A172 (cell line): ENCODE measurements at places on chromosomes 5 and 9. TPM values are rescaled to one million over a fixed set of nuclear protein-coding genes. Genes with fewer than 3 reads are reported as not detected.

DNA sequence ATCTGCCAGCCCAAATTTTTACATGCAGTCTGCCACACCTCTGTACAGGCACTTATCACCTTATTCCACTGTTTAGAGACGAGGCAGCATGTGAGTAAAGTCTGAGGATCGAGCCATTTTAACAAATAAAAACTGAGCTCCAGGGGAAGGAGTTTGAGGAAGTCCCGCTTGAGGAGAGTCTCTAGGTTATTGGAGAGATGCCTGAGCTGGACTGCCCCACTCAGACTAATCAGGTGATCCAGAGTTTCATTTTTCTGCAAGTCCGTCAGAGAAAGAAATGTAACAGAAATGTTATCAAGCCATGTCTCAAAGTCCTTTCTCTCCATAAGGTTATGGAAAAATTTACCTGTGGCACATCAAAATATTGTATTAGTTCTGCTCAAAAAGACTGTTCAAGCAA, 5.3 kb downstream of the FBXW2 start:
- DNase-seq, result no peak

Gene SSNA1
- total RNA-seq, result 257 and 270 TPM in 2 replicates

Gene C5orf52
- not detected in 2 replicates for total RNA-seq

Gene SEMA6A
- total RNA-seq, result 0.57 and 1.5 TPM in 2 replicates

Gene IFNA13
- total RNA-seq, result not detected in 2 replicates

GRCh38 chr9:131503626-131504465, 1.1 kb downstream of the POMT1 start:
- peak; percentile 19 for DNase-seq

Gene ENG
- total RNA-seq, result 35.4 and 49.5 TPM in 2 replicates

DNA sequence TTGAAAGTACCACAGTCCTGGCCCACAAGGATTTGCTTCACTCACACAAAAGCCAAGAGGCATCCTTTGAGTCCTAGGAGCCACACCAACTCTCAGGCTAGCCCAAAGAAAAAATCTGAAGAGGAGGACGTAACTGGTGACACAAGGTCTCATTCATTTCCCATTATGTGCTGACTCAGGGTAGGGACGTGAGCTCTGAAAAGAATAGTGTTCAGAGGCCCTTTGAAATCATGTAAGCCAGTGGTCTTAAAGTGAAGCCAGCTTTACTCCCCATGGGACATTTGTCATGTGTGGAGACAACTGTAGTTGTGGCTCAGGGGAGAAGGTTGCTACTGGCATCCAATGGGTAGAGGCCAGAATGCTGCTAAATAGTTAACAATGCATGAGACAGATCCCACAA, 332.4 kb downstream of the KCTD16 start:
- DNase-seq, result no peak

- no peak for DNase-seq
Observed at GRCh38 chr5:150068472-150068871, 17.9 kb downstream of the CSF1R start.

GRCh38 chr5:81425569-81425968, 31.6 kb upstream of the ACOT12 start:
- DNase-seq, result peak; percentile 45

DNA sequence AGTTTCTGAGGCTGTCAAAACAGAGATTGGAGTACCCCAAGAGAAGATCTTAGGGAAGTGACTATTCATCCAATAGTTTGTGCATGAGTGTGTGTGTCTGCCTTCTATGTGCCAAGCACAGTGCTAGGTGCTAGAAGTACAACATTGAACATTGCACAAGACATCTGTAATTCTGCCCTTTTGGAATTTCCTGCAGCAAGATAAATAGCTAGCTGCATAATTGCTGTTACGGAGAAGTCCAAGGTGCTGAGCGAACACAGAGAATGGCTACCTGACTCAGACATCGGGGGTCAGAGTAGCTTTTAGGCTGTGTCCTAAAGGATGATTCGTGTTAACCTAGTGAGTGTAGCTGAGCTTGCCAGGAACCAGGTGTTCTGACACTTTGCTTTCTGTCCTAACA, 44.8 kb downstream of the PAPPA start:
- DNase-seq, result no peak

Gene PCDHB3
- 19.9 and 22.0 TPM in 2 replicates for total RNA-seq

GRCh38 chr9:117403403-117403811, 11.4 kb downstream of the ASTN2 start:
- DNase-seq, result no peak

Gene FOXD1
- total RNA-seq, result 12.9 and 24.6 TPM in 2 replicates

GRCh38 chr9:124239249-124240073, 18.3 kb upstream of the NEK6 start:
- DNase-seq, result no peak

GRCh38 chr5:141514330-141515133, 25.7 kb downstream of the PCDHGC5 start:
- peak; percentile 50 for DNase-seq

DNA sequence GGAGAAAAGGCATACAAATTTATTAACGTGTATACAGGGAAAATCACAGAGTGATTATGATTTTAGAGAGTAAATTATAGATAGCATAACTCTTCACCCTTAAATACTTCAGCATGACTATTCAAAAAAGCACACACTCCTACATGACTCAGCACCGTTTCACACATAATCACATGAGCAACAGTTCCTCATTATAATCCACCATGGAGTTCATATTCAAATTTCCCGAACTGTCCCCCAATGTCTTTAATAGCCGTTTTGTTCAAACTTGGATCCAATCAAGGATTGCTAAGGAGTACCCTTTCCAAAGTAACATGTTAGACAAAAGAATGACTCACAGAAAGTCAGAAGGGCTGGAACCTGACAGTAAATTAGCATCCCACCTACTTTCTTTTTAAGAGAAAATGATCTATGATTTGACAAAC, 32.1 kb downstream of the RAPGEF1 start:
- peak; percentile 52 for DNase-seq

- DNase-seq, result no peak
Observed at GRCh38 chr9:76101075-76101474, 210.6 kb downstream of the PCSK5 start.

Gene CCDC69
- 3.3 and 3.7 TPM in 2 replicates for total RNA-seq

Gene ISL1
- not detected in 2 replicates for total RNA-seq

DNA sequence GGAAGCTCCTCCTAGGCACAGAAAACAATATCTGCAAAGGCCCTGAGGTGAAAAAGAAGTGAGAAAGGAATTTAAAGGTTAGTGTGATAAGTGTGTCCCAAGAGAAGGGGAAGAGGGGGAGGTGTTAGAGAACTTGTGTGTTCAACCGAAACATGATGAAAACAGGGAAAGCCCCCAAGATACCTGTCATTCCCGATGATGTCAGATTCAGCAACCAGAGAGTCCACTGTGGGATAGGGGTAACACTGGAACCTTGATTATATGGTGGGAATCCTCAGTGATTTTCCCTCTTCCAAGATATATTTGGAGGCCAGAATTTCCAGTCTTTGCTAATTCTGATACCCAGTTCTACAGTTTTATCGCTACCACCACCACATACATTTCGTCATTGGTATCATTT, 15.5 kb upstream of the BNC2 start:
- no peak for DNase-seq

Gene ANGPTL2
- 0.17 and 0.43 TPM in 2 replicates for total RNA-seq

DNA sequence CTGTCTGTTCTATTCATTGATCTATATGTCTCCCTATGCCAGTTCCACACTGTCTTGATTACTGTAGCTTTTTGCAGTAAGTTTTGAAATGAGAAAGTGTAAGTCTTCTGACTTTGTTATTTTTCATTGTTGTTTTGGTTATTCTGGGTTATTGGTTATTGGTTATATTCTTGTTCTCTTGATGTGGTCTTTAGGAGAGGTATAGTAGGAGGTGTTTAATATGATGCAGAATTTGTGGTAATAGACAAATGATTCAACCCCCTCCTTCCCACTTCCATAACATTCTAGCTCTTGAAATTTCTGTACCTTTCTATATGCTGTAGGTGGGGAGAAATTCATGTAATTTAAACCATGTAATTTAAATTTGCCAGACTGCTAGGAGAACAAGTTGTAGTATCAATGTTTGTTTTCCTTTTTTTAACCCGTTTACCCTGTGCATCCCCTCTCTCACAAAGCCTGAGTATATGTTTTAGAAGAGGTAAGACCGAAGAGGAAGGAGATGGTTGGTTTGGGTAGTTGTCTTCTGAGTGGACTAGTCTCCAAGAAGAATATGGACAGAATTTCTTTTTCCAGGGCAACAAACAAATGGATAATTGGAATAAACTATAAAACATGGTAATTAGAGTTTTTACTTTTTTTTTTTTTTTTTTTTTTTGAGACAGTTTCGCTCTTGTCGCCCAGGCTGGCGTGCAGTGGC, 19.2 kb downstream of the ANKHD1 start:
- no peak for DNase-seq

DNA sequence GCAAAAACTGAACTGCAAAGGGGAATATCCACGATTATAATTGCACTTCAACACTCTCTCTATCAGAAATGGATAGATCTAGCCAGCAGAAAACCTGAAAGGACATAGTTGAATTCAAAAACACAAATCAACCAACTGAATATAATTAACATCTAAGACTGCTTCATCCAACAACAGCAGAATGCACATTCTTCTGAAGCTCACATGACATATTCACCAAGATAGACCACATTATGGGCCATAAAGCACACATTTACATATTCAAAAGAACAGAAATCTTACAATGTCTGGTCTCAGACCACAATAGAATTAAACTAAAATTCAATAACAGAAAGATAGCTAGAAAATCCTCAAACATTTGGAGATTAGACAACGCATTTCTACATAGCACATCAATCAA, 118.3 kb downstream of the FBXO4 start:
- DNase-seq, result no peak

Gene CCDC183
- total RNA-seq, result 0.45 and 0.55 TPM in 2 replicates

- DNase-seq, result no peak
Observed at GRCh38 chr5:110321117-110321516, 405.4 kb downstream of the TMEM232 start.

- peak; percentile 27 for DNase-seq
Observed at GRCh38 chr9:14441976-14442651, 128.2 kb upstream of the NFIB start.
